Peyer's patch (tissue), 4 donors: ENCODE measurements at places on chromosomes 4 and X. TPM values are rescaled to one million over a fixed set of nuclear protein-coding genes. Genes with fewer than 3 reads are reported as not detected.

DNA sequence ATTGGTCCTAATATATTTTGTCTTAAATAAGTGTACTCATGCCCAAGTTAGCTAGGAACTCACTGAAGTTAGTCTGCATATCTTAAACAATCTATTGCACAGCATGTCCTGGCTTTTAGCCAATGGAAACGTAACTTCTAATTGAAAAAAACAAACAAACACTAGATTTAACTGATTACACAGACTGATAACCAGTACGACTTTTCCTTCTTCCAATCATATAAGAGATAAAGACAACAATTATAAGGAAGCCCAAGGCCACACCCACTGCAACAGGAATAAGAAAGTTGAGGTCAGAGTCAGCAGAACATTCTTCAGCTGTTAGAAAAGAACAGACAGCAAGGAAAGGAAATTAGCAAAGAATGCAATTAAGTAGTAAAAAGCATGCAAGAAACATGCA, 40.8 kb downstream of the LAMP2 start:
- H3K36me3 ChIP-seq: no peaks in the 10 kb centered on the region
- no peak overlapping the region for H3K4me3 ChIP-seq
- no peak overlapping the region for H3K27ac ChIP-seq
- no peaks in the 10 kb centered on the region for H3K27me3 ChIP-seq
- no peaks in the 10 kb centered on the region for H3K4me1 ChIP-seq

- H3K27me3 ChIP-seq: no peaks in the 10 kb centered on the region
- H3K4me3 ChIP-seq: no peak overlapping the region
- no peak overlapping the region for H3K27ac ChIP-seq
- no peaks in the 10 kb centered on the region for H3K4me1 ChIP-seq
- no peak for DNase-seq
These were observed 179.1 kb upstream of the ANXA3 start for GRCh38 chr4:78372355-78372988.

DNA sequence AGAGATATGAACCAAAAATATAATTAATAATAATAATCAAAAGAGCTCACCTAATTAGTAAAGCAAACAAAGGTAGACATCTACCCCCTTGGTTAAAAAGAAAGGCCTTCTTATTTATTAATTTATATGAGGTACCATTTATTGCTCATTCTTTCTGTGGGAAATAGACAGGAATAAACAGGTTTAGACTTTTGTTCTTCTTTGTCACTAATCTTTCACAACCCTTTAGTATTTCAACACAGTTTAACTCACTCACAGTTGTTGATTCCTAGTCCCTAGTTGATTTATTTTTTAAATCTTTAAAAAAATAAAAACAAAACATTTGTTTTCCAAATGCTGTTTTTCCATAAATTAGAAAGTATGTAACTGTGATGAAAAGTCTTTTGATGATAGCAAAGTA, 5.6 kb downstream of the PPARGC1A start:
- H3K36me3 ChIP-seq: no peaks in the 10 kb centered on the region
- DNase-seq: no peak
- no peaks in the 10 kb centered on the region for H3K4me1 ChIP-seq
- H3K27ac ChIP-seq: no peak overlapping the region

GRCh38 chr4:6873291-6873690, 36.3 kb upstream of the TBC1D14 start:
- H3K4me3 ChIP-seq: no peak overlapping the region
- no peaks in the 10 kb centered on the region for H3K36me3 ChIP-seq
- H3K27ac ChIP-seq: no peak overlapping the region
- no peaks in the 10 kb centered on the region for H3K27me3 ChIP-seq
- DNase-seq: no peak

GRCh38 chrX:1719270-1719669, 104.4 kb downstream of the ASMT start:
- no peak overlapping the region for H3K27ac ChIP-seq
- H3K27me3 ChIP-seq: no peaks in the 10 kb centered on the region
- no peak for DNase-seq
- no peak overlapping the region for H3K4me3 ChIP-seq
- no peaks in the 10 kb centered on the region for H3K36me3 ChIP-seq

- no peak overlapping the region for H3K4me3 ChIP-seq
- no peaks in the 10 kb centered on the region for H3K27me3 ChIP-seq
- H3K36me3 ChIP-seq: no peaks in the 10 kb centered on the region
- no peak overlapping the region for H3K27ac ChIP-seq
- H3K4me1 ChIP-seq: no peaks in the 10 kb centered on the region
These were observed 122.5 kb downstream of the NFKB1 start for GRCh38 chr4:102623622-102624021.

DNA sequence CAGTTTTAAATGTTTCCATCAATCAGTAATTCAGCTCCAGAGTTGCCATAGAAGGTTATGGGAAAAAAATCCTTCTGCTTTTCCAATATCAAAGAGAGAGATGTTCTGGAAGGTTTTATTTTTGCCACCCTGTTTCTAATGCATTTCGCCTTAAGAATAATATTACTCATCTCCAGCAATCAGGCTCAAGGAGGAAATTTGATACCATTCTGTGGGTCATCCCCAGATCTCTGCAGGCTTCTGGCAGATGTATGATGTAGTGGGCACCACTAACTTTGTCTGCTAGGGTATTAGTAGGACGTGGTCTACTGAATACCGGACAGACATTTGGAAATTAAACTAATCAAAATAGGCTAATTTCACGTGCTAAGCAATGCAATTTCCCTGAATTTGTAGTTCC, 645.4 kb upstream of the TENM3 start:
- H3K27me3 ChIP-seq: no peaks in the 10 kb centered on the region
- no peaks in the 10 kb centered on the region for H3K36me3 ChIP-seq
- no peaks in the 10 kb centered on the region for H3K4me1 ChIP-seq

GRCh38 chrX:70032792-70033191, 16.9 kb downstream of the AWAT2 start:
- no peak overlapping the region for H3K27ac ChIP-seq
- no peaks in the 10 kb centered on the region for H3K36me3 ChIP-seq
- H3K4me1 ChIP-seq: no peaks in the 10 kb centered on the region
- no peak overlapping the region for H3K4me3 ChIP-seq
- no peaks in the 10 kb centered on the region for H3K27me3 ChIP-seq

DNA sequence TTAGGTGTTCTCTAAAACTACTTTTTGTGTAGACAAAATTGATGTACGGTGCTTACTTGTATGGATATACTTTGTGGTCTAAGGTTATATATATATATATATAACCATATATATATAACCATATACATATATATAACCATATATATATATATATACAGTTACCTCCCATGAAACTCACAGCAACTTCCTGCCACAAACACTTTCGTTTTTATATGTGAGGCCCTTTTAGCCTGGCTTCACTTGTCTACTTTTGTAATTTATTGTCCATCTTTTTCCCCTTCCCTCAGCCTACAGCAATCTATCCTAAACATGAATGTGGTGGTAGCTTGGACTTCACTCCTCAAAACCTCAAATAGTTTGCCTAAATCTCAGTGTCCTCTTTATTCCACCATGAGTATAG, 72.8 kb upstream of the NPFFR2 start:
- DNase-seq: no peak
- H3K27ac ChIP-seq: no peak overlapping the region
- H3K36me3 ChIP-seq: no peaks in the 10 kb centered on the region

GRCh38 chr4:66212489-66212888, 542.2 kb upstream of the EPHA5 start:
- no peak overlapping the region for H3K4me3 ChIP-seq
- H3K27ac ChIP-seq: no peak overlapping the region
- H3K4me1 ChIP-seq: no peaks in the 10 kb centered on the region
- DNase-seq: no peak
- no peaks in the 10 kb centered on the region for H3K27me3 ChIP-seq

- no peaks in the 10 kb centered on the region for H3K4me1 ChIP-seq
- DNase-seq: no peak
- H3K27ac ChIP-seq: no peak overlapping the region
- H3K4me3 ChIP-seq: no peak overlapping the region
- H3K36me3 ChIP-seq: no peaks in the 10 kb centered on the region
These were observed 2.5 kb upstream of the PPP2R2C start for GRCh38 chr4:6474705-6475457.

DNA sequence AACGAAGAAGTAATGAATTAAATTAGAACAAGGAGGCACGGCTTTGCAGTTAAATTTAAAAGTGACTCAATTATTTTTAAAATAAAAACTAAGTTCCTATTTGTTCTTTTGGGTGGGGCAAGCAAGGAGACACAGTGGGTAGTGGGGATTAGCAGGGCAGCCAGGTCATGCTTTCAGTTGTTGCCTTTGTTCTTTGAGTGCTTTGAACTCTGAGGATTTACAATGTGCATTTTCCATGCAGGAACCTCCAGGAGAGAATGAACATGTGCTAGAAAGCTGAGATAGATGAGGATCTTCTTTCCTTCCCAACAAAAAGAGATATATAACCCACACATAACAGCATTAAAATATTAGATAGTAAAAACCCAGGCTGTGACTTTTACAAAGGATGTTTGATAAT, 420.4 kb upstream of the CTSO start:
- H3K27ac ChIP-seq: no peak overlapping the region
- H3K36me3 ChIP-seq: no peaks in the 10 kb centered on the region
- no peaks in the 10 kb centered on the region for H3K4me1 ChIP-seq

GRCh38 chr4:56703378-56703777, 22.3 kb upstream of the HOPX start:
- H3K36me3 ChIP-seq: no peaks in the 10 kb centered on the region
- H3K4me3 ChIP-seq: no peak overlapping the region
- DNase-seq: no peak
- no peak overlapping the region for H3K27ac ChIP-seq
- no peaks in the 10 kb centered on the region for H3K4me1 ChIP-seq

DNA sequence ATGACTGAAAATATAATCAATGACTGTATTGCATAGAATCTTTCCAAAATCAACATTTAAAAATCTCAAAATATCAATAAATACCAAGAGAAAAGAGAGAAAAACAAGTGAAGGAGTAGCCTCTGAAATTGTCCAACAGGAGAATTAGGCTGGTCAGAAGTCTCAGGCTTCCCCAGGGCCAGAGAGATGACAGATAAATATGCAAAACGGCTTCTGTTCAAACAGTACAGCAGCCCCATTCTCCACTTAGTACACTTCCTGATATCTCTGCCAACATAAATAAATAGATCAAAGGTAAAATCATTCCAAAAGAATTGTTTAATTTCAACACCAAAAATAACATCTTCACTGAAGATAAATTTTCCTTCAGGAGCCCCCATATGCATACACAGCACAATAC, 204.7 kb upstream of the GABRA2 start:
- no peak overlapping the region for H3K27ac ChIP-seq
- no peaks in the 10 kb centered on the region for H3K27me3 ChIP-seq
- H3K4me1 ChIP-seq: no peaks in the 10 kb centered on the region
- no peak overlapping the region for H3K4me3 ChIP-seq

DNA sequence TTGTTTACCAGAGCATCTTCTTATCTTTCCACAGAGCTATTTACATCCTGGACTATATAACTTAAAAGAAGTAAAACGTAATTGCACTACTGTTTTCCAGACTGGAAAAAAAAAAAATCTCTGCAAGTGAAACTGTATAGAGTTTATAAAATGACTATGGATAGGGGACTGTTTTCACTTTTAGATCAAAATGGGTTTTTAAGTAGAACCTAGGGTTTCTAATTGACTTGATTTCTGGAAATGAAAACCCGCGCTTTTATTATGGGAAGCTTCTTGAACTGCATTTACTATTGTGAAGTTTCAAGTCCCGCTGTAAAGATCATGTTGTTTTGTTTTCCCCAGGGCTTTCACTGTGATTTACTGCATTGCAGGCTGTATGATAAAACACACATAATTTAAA, 162.7 kb downstream of the STIM2 start:
- no peaks in the 10 kb centered on the region for H3K4me1 ChIP-seq
- H3K27ac ChIP-seq: no peak overlapping the region
- no peak overlapping the region for H3K4me3 ChIP-seq
- no peaks in the 10 kb centered on the region for H3K27me3 ChIP-seq
- no peak for DNase-seq
- no peaks in the 10 kb centered on the region for H3K36me3 ChIP-seq

DNA sequence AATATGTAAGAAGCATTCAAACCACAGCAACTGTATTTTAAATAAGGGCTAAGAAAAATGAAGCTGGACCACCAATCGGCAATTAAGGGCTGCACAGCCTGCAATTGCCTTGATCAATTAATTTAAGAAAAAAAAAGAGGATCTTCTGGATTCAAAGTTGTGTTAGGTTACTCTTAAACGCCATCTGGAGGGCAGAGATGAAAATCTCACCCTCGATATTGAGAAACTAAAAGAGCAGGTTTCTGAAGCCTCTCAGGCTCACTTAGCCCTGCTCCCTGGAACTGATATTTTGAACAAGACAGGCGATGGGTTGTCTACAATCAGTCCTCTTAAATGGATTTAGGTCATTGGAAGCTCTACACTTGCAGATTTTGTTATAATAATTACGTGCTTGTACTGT, 579.4 kb downstream of the GRXCR1 start:
- no peaks in the 10 kb centered on the region for H3K36me3 ChIP-seq
- no peak overlapping the region for H3K27ac ChIP-seq
- H3K4me3 ChIP-seq: no peak overlapping the region

GRCh38 chrX:129553619-129554288, 13.7 kb downstream of the OCRL start:
- no peak overlapping the region for H3K4me3 ChIP-seq
- H3K27ac ChIP-seq: no peak overlapping the region
- H3K27me3 ChIP-seq: no peaks in the 10 kb centered on the region

GRCh38 chr4:113534711-113535110, 226.8 kb downstream of the CAMK2D start:
- H3K27ac ChIP-seq: no peak overlapping the region
- DNase-seq: no peak
- no peaks in the 10 kb centered on the region for H3K36me3 ChIP-seq
- H3K4me3 ChIP-seq: no peak overlapping the region
- no peaks in the 10 kb centered on the region for H3K4me1 ChIP-seq

GRCh38 chr4:83449009-83449408, 6.6 kb downstream of the HELQ start:
- no peak overlapping the region for H3K27ac ChIP-seq
- no peak for DNase-seq

MAGEA3 gene
- total RNA-seq: not detected

PLXNB3 gene
- total RNA-seq: 6.3 TPM

SH2D1A gene
- total RNA-seq: 0.67 TPM

MAGEA8 gene
- total RNA-seq: not detected

SPATA18 gene
- 10.3 TPM for total RNA-seq

PHF8 gene
- 70.6 TPM for total RNA-seq

CFAP99 gene
- total RNA-seq: 1.2 TPM

BEX2 gene
- 1.8 TPM for total RNA-seq
